K562 (cell line): ENCODE measurements at places on chromosomes 7 and 10.
A peak's percentile ranks its signal among the peaks of the same experiment; 100 is the strongest.

DNA sequence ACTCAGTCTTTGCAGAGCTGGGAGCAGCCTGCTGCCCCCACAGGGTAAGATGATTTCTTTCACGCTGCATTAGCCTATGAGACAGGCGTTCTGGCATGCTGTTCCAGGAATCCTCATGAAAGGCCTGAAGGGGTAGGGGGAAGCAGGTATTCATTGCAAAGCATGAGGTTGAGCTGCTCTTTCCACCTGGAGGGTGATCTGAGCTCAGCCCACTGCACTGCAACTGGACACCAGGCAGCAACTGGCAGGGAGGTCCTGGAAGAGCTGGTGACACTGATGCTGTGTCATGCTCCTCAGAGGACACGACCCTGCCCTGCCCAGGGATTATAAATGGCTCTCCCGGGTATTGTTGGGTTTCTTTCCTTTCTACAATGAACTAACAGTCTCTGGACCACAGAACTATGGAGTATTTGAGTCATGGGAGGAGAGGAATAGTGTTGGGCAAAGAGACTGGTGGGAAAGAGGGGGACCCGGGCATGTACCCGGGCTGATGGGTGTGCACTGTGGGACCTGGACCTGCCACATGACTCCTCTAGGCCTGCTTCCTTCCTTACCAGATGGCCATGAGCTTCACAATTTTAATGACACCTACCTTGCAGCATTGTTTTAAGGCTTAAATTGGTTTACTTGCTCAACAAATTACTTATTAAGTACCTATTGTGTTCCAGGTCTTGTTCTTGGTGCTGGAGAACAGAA, 24.3 kb downstream of the SLC25A28 start:
- DNase-seq = no peak

DNA sequence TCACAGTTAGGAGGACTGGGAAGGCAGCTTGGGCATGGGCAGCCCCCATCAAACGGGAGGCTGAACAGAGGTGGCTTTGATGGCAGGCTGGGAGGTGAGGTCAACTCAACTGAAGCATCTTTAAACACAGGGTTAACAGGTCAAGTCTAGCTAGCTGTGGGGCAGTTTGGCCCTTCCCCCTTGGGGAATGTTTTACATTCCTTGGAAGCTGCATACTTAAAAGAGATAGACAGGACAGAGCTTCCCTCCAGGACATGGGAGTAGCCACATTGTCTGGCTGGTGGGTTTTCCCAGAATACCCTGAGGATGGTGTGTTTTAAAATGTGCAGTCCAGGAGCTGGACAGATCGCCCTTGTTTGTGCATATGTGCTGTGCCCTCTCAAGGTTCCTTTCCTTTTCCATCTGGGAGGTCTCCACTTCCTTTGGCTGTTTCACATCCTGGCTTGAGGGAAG, 6.8 kb upstream of the RASSF4 start:
- no peak for DNase-seq

GRCh38 chr7:222716-223041, 30.3 kb downstream of the FAM20C start:
- no peak for DNase-seq

DNA sequence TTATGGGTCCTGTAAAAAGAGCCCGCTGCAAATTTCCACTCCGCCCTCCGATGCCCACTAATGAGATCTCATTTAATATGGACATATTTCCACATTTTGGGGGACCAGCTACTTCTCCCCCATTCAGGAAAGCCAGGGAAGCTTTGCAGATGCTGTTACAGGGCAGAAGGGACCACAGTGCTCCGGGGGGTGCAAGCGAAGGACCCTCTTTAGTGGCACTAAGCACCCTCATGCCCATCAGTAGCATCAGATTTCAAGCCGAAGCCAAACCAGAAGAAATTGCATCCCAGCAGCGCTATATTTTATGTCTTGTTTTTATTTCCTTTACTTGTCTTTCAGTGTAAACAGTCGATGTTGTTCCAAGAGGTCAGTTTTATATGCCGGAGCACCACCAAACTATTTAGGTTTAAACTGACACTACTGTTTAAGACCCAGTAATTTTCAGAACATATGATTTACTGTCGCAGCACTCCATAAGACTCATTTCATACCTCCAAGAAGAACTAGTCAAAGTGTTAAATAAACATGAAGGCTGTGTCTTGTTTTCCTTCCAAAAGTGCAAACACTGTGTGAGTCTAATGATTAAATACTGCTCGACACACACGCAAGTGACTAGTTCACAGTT, 122.2 kb upstream of the MGMT start:
- DNase-seq = no peak

- no peak for DNase-seq
These were observed 338.5 kb upstream of the FOXK1 start for GRCh38 chr7:4343272-4344247.

DNA sequence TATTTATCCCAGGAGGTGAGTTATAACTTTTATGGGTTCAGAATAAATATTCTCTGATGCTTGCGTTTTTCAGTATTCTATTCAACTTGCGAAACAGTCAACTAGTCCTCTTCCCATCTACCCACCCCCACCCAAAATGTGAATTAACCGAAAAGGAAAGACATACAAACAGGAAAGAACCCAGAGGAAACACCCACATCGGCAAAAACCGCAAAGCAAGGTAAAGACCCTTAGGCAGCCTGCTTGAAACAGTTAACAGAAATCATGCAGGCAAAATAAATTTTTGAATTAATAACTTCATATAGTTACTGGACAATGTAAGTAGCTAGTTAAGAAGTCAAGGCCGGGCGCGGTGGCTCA, 5.4 kb downstream of the ZC3HAV1 start:
- no peak for DNase-seq

DNA sequence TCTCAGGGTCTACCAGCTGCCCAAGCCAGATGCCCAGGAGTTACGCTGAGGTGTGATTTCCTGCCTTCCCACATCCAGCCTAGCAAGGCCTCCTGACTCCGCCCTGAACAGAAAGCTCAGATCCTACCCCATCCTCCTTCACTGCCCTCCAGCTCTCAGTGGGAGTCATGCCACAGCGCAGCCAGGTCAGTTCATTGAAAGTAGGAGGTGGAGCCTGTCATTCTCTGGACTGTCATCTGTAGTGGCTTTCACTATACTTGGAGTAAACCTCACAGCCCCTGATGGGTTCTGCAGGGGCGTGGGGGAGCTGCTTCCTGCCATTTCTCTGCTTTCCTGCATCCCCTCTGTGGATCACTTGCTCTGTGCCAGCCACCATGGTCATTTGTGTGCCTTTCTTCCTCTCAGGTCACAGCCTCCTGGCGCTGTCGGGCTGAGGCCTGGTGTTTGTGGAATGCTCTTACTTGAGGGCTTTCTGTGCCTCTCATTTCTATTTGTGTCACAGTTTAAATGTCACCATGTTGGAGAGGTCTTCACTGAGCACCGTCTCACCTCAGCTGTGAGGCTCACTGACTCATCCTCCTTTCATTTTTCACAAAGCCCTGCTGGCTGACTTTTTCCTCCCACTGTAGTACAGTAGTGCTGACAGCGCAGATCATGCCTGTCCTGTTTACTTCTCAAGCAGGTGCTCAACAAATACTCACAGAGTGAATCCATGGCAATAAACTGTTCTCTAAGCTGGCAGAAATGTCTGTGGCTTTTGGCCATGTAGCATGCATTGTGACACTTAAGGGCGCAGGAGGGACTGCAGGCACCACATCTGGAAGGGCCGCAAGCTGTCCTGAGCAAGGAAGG, 61.0 kb upstream of the TMEM248 start:
- no peak for DNase-seq

- DNase-seq = no peak
These were observed 20.0 kb downstream of the ARHGAP21 start for GRCh38 chr10:24703700-24704099.

DNA sequence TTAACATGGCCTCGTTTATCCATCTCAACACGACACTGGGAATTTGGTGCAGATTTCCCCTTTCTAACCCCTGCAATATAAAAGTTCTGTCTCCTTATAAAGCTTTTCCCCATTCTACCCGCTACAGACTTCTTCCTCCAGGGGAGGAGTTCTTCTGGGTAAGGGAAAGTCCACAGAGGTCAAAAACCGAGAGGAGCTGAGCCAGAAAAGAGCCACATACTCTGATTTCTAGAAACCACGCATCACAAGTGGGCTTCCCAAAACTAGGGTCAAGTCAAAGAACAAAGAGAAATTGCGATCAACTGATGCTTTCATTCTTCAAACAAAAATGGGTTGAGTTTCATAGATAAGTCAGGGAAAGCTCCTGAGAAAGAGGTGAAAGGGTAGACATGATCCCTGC, 6.8 kb downstream of the IL6 start:
- DNase-seq = no peak

- DNase-seq = no peak
These were observed 61.8 kb upstream of the SDK1 start for GRCh38 chr7:3239291-3239691.

- no peak for DNase-seq
These were observed 31.3 kb downstream of the AGAP3 start for GRCh38 chr7:151117565-151117964.

- no peak for DNase-seq
These were observed 31.7 kb upstream of the C10orf90 start for GRCh38 chr10:126702181-126702580.

DNA sequence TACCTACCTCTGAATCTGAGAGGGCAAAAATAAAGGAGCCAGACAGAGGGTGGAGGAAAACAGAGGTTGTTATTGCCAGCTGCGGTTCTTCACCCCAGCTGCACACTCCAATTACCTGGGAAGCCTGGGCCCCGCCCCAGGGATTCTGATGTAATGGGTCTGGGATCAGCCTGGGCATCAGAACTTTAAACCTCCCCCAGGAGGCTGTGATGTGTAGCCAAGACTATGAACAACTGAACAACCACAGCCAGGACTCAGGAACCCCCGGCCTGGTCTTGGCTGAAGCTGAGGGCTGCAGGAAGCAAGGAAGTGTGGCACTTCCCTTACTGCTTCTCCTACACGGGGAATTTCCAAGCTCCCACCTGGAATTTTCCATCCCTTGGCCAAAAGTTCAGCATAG, 89.3 kb downstream of the HIP1 start:
- DNase-seq = no peak

GRCh38 chr10:103139803-103140202, 53.3 kb downstream of the NT5C2 start:
- DNase-seq = no peak

DNA sequence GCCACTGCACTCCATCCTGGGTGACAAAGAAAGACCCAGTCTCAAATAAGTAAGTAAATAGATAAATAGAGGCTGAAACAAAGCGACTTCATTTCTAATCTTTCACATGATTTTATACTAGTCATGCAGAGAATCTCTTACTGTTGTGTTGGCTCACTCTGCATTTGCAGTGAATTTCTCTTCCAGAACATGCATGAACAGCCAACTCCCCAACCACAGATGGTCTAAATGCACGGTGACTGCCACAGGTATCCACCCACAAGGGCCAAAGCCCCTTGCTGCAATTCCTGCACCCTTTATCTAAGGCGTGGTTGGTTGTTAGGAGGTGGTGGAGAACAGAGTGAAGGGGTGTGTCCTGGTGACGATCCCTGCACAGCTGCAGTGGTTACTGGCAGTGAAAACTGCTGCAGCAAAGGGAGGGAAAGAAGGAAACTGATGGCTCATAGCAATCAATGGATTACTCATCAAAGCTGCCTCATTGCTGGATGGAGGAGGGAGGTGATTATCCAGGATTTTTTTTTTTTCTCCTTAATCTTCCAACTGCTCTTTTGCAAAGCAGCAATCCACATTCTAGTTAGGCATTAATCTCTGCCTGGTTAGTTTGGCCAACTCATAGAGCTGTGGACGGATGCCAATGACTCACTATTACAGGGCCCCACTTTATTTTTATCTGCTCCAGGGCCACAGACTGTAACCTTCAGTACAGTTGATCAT, 50.6 kb downstream of the PRTFDC1 start:
- DNase-seq = peak; percentile 91

DNA sequence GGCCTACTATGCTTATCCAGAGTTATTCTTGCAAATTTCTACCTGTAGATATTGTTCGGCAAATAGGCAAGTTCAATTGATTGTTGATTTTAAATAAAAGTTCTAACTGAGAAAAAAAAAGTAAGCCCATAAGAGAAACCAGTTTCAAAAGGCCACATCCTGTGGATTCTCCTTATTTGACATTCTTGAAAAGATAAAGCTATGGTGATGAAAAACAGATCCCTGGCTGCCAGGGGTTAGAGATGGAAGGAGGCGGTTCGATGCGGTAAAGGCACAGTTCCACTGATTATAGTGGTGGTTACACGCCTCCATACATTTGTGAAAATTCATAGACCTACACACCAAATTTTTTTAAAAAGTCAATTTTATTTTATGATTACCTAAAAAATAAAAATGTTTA, 347.8 kb downstream of the KCNMA1 start:
- DNase-seq = no peak
